MCF 10A (cell line): ENCODE measurements at places on chromosomes 4 and X.

DNA sequence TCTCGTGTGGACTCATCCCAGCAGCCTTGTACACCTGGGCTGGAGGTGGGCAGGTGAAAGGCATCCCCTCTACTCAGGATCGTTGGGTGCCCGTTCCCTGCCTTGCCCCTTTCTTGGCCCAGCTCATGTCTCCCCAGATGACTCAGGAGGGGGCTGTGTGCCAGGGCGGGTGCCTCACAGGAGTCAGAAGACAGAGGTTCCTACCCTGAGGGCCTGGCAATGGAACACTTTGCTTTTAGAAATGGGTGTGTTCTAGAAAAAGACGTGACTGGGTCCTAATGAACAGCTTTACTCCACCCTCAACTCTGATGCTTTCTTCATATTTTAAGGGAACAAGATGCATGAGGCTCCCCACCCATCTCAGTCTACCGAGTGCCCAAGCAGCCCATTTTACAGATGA lies 22.5 kb upstream of the TRIM2 start:
- peak; percentile 89 for DNase-seq

- peak; percentile 30 for DNase-seq
These were observed 1.2 kb downstream of the PPARGC1A start for GRCh38 chr4:23888421-23889319.

- peak; percentile 62 for DNase-seq
These were observed 47.8 kb upstream of the CRMP1 start for GRCh38 chr4:5940470-5941203.

GRCh38 chr4:73308286-73308685 lies 49.7 kb upstream of the ANKRD17 start:
- peak; percentile 10 for DNase-seq

DNA sequence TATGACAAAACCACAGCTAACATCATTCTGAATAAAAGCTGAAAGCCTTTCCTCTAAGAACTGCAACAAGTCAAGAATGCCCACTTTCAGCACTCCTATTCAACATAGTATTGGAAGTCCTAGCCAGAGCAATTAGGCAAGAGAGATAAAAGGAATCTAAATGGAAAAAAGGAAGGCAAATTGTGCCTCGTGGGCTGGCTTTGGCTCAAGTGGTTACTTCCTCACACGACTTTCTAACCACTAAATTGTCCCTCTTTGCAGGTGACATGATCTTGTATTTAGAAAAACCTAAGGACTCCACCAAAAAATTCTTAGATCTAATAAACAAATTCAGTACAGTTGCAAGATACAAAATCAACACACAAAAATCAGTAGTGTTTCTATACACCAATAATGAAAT lies 57.2 kb downstream of the SCML2 start:
- no peak for DNase-seq

DNA sequence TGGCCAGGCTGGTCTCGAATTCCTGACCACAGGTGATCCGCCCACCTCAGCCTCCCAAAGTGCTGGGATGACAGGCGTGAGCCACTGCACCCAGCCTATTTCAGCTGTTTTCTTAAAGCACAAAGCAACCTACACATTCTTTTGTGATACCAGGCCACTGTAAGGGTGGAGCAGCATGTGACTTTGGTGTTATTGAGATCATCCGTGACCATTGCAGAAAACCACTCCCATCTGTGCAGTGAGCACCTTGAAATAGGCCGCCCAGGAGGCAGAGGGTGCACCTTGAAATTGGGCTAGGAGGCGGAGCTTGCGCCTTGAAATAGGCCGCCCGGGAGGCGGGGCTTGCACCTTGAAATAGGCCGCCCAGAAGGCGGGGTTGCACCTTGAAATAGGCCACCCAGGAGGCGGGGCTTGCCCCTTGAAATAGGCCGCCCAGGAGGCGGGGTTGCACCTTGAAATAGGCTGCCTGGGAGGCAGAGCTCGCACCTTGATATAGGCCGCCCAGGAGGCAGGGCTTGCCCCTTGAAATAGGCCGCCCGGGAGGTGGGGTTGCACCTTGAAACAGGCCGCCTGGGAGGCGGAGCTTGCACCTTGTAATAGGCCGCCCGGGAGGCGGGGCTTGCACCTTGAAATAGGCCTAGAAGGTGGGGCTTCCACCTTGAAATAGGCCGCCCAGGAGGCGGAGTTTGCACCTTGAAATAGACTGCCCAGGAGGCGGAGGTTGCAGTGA lies 9.0 kb upstream of the SLC25A6 start:
- DNase-seq, result no peak

GRCh38 chrX:32501606-32502005 lies 709.7 kb downstream of the DMD start:
- DNase-seq, result no peak

GRCh38 chr4:72243641-72244040 lies 211.8 kb downstream of the NPFFR2 start:
- DNase-seq, result no peak

- no peak for DNase-seq
These were observed 43.7 kb downstream of the SULT1E1 start for GRCh38 chr4:69816236-69816635.

GRCh38 chr4:8540991-8541390 lies 39.2 kb upstream of the GPR78 start:
- no peak for DNase-seq

GRCh38 chr4:73451404-73451803 lies 15.4 kb downstream of the AFP start:
- DNase-seq, result peak; percentile 9

DNA sequence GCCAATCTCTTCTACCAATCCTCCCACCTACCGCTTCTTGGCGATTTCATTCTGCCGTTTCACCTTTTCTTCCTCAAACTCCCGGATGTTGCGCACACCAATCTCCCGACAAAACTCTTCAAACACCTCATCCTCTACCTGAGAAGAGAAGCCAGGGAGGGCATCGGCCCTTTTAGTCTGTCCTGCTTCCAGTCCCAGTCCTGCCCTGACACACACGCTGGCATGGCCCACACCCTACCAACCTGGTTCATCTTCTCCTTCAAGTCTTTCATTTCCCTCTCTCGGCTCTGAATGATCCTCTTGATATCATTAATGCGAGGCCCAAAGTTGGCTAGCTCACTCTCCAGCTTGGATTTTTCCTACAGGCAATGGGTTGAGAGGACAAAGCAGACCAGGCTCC lies 18.9 kb downstream of the SMC1A start:
- no peak for DNase-seq

DNA sequence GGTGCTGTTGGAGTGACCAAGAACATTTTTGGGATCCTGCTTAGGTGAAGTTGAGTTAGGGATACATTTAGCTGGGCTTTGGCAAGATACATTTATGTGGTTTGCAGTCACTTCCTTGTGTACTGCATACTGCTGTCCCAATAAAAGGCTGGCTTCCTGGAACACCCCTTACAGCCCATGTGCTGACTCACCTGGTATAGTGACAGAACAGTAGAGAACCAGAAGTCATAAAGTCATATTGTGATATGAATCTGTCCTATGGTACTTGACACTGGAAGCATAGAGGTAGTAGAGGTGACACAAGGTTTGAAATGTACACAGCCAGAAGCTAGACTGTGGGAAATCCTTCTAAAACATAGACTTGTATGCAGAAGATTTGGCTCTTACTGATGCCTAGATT lies 55.3 kb upstream of the SLC25A43 start:
- DNase-seq, result no peak

- no peak for DNase-seq
These were observed 248.3 kb upstream of the KLF3 start for GRCh38 chr4:38415682-38416081.

DNA sequence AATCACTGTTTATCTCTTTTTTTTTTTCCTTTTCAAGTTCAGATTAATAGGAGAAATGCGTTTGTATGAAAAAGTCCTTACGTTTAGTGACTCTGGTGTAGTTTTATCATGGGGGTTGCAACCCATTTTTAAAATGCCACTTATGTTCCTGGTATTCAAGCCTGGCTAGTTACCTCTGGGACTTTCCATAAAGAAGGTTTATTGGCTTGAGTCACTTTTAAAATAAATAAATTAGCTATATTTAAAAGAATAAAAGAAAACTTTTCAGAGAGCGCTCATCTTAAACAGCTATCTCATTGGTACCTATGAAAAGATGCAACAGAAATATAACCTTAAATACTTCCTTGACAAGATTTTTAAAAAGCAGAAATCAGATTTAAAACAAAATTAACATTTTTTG lies 275.0 kb upstream of the IL1RAPL1 start:
- no peak for DNase-seq

- no peak for DNase-seq
These were observed 138.9 kb downstream of the SMIM20 start for GRCh38 chr4:26052663-26053541.

DNA sequence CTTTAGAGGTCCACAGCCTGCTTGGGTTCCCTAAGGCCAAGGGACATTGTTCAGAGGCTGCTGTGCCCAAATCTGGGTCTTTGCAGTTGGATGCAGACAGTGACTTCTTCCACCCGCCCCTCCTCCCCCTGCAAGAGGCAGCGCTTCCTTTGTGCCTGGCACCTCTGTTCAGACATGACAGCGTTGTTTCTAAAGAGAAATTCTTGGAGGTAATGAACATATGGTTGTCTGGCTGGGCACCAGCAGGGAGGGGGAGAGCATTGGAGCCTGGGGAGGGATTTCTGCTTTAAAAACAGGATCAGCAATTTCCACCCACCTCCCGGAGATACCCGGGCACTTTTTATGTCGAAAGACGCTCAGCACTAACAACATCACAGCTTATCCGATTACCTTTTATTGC lies 51.5 kb downstream of the PSAPL1 start:
- DNase-seq, result no peak

GRCh38 chr4:123018396-123018775 lies 96.0 kb upstream of the NUDT6 start:
- DNase-seq, result no peak

- DNase-seq, result no peak
These were observed 22.4 kb upstream of the P2RY10 start for GRCh38 chrX:78922754-78923153.
